SK-MEL-5 (cell line): ENCODE measurements at places on chromosomes 11 and 22. TPM values are rescaled to one million over a fixed set of nuclear protein-coding genes. Genes with fewer than 3 reads are reported as not detected.

GRCh38 chr11:1234054-1234720 lies 11.3 kb downstream of the MUC5B start:
- DNase-seq: no peak

Gene CASP1
- total RNA-seq: 16.9 and 20.7 TPM in 2 replicates

GRCh38 chr11:67119585-67120391 lies 725 bp downstream of the KDM2A start:
- DNase-seq: peak; percentile 9

DNA sequence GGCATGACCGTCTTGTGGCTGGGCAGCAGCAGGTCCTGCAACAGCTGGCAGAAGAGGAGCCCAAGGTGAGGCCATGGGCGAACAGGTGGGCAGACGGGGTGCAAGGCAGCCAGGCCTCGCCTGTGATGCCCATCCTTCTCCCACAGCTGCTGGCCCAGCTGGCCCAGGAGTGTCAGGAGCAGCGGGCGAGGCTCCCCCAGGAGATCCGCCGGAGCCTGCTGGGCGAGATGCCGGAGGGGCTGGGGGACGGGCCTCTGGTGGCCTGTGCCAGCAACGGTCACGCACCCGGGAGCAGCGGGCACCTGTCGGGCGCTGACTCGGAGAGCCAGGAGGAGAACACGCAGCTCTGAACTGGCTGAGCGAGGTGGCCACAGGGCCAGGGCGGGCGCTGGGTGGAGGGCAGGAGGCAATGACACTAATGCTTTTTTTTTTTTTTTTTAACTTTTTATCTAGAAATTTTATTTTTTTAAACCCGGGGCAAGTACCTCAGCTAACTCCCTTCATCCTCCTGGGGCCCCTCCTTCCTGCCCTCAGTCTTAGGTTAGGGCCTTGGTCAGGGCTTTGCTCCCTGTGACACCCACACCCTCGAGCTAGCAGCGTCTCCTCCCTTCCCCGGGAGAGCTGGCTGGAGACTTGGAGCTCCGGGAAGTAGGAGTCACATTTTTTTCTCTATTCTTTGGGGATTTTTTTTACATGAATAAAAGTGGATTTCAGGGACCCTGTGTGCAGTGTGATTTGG lies 16.0 kb downstream of the PLCB3 start:
- no peak for DNase-seq

- DNase-seq: no peak
Observed at GRCh38 chr22:32466496-32466895, 2.2 kb upstream of the BPIFC start.

DNA sequence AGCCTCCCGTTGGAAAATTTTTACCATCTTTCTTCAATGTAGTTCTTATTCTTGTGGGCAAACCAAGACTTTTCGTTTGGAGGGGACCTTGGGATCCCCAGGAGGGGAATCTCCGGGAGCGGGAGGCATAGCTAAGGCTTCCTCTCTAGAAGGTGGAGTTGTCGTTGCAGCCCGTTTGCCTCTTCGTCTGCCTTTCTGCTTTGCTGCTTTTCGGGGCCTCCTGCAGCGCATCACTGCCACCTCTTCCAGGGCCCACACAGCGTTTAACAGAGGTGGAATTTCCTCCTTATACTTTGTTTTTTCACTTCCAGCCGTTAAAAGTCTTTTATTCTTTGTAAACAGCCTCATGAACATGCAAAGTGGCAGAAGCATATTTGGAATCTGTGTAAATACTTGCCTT lies 3.5 kb upstream of the IFITM3 start:
- no peak for DNase-seq

Gene PGA4
- total RNA-seq: not detected in 2 replicates

DNA sequence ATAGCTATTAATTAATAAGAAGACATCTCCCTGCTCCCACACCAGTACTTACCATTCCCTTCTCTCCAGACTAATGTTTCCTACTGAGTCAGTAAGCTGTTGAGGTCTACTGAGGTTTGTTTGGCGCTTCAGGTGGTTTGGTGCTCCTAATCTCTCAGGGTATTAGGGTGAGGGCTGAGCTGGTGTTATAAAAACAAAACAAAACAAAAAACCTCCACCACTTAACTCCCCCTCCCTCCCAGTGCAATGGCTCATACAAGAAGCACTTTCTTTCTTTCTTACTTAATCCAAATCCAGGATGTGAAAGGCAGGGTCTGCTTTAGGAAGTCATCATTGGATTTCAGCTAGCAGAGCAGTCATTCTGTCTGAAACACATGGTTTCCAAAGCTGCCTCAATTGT lies 15.3 kb downstream of the CSTPP1 start:
- no peak for DNase-seq

Gene HPX
- 0.35 TPM in 1 of 2 replicates, not detected in the other for total RNA-seq

DNA sequence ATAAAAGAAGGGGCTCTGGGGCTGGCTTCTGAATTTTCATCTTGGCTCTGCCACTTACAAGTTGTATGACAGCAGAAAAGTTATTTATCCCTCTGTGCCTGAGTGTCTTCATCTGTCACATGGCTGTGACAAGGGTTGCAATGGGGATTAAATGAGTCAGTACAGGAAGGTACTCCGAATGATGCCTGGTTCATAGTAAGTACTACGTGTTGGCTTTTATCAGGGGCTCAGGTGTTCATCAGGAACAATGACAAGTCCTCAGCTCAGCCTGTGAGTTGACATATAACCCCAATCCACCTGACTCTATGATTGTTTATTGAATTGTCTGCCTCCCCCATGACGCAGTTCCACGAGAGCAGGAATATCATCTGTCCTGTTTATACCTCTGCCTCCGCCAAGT lies 45.7 kb downstream of the PAMR1 start:
- no peak for DNase-seq
